Stimulated activated CD8-positive, alpha-beta memory T cell treated with anti-CD3 and anti-CD28 coated beads, Interleukin-7, amount 100 ng/mL, for 1 hour (primary cell): ENCODE measurements at places on chromosomes 12 and 14.

GRCh38 chr14:53793790-53794505 is 162.7 kb downstream of the BMP4 start:
- DNase-seq: no peak

DNA sequence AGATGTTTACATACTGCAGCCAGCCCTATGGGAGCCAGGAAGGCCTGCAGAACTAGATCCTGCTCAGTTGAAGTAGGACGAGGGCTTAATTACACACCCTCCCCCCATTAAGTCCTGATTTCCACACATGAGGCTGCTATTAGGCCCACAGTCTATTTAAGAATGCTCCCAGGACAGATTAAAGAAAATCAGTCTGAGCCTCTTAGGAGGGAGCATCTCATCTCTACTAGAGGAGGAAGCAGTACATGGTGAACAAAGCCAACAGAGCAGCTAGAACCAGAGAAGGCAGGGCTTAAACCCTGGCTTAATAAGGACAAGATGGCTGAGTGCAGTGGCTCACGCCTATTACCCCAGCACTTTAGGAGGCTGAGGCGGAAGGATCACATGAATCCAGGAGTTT is 55.8 kb upstream of the ARHGAP5 start:
- DNase-seq: no peak

- DNase-seq: no peak
Measured at GRCh38 chr12:102059343-102059742, 2.4 kb downstream of the WASHC3 start.

- DNase-seq: no peak
Measured at GRCh38 chr14:100841761-100842403, 16.0 kb downstream of the MEG3 start.

DNA sequence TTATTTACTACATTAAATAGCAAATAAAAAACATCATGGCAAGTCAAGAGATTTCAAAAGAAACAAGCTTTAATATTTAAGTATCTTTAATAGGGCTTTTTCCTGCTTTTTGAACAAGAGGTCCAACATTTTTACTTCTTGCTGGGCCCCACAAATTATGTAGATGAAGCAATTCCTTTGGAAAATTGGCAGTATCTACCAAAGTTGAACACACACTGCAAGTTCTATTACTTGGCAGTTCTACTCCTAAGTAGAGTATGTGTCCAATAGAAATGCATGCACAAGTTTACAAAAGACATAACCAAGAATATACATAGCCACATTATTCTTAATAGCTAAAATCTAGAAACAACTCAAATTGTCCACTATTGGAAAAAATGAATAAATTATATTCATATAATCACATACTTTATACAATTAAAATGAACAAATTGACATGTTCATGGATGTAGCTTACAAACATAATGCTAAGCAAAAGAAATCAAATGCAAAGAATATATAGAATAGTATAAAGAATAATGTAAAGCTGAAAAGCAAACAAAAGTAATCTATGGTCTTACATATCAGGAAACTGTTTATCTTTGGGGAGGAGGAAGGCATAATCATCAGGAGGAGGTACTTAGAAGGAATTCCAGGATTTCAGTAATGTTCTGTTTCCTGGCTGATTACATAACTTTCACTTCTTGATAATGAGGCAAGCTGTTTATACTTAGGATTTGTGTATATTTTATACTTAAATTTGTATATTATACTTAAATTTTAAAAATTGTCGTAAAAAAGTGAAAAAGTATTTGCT is 6.5 kb upstream of the TMBIM4 start:
- no peak for DNase-seq

GRCh38 chr14:65438266-65438933 is 25.9 kb downstream of the FUT8 start:
- DNase-seq: no peak

DNA sequence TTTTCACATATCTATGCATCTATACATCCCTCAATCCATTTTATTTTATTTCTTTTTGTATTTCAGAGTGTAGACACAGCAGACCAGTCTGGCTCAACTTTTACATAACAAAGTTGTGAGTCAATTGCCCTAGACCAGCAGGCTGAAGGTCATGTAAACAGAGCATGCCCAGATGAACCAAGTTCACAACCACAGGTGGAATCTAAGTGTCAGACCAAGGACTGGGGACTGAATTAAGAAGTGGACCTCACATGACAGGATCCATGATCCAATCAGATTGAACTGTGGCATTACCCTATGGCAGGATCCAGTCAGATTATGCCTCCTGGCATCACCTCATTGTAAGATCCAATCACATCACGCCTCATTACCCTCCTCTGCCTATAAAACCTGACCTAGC is 455.8 kb downstream of the SOX5 start:
- no peak for DNase-seq

- DNase-seq: no peak
Measured at GRCh38 chr12:45351921-45352670, 136.2 kb downstream of the ANO6 start.

GRCh38 chr12:14689996-14690395 is 6.4 kb downstream of the GUCY2C start:
- no peak for DNase-seq

GRCh38 chr14:96098309-96098998 is 59.3 kb downstream of the C14orf132 start:
- no peak for DNase-seq

GRCh38 chr14:80844872-80845271 is 96.7 kb downstream of the CEP128 start:
- DNase-seq: no peak

- no peak for DNase-seq
Measured at GRCh38 chr12:75706786-75707605, 195.6 kb upstream of the KRR1 start.

DNA sequence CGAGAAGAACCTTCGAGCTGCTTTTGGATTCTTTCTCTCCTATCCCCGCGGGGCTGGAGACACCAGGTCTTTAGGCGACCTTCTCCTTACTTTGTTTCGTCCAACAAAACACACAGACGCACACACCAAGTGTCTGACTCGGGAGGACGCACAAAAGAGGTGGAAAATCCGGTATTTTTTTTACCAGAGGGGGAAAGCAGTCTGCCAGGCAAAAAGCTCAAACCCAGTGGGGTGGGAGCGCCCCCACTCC is 2.1 kb downstream of the SIX4 start:
- DNase-seq: no peak

DNA sequence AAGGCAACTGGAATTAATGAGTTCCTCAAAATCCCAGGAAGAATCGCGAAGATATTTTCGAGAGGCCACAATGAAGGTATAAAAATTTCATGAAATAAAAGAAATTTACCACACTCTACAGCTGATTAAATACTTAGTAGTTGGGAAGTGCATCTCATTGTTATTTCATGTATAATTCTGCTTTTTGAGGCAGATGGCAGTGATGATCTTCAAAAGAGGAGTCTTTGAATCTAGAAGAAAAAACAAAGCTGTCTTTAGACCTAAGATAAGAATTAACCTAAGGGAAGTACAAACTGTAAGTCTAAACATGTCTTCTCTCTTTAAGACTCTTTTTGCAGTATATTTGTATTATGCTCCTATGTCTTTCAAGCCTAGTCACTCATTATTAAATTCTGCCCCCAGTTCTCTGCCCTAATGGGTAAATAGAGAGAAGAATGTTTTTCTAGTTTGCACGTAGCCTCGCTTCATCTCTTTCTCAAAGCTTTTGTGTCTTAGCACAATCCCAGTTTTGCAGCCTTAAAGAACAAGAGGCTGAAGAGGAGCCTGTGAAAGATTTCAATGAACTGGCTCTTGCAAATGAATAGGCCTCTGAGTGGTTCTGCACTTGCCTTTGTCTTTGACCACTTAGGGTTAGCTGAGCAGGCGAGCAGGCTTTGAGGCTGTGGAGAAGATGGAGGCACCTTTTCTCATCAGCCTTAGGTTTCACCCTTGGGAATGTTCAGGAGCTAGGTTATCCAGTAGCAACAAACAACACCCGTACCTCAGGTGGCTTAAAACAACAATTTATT is 32.7 kb downstream of the CFAP54 start:
- no peak for DNase-seq

- DNase-seq: no peak
Measured at GRCh38 chr12:104886418-104887401, 71.4 kb downstream of the SLC41A2 start.

- no peak for DNase-seq
Measured at GRCh38 chr12:51028126-51028812, 2.1 kb upstream of the SLC11A2 start.

DNA sequence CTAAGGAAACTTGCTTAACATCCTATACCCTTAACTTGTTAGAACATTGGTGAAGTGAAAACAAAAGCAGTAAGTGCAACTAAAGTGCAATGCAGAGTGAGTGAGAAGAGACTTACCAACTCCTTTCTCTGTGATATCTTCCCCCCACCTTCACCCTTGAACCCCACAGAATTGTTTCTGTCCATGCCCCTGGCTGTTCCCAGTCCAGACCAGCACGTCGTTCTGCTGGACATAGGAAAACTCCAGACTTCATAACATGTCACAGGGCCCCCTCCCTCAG is 91.9 kb downstream of the DAD1 start:
- no peak for DNase-seq

DNA sequence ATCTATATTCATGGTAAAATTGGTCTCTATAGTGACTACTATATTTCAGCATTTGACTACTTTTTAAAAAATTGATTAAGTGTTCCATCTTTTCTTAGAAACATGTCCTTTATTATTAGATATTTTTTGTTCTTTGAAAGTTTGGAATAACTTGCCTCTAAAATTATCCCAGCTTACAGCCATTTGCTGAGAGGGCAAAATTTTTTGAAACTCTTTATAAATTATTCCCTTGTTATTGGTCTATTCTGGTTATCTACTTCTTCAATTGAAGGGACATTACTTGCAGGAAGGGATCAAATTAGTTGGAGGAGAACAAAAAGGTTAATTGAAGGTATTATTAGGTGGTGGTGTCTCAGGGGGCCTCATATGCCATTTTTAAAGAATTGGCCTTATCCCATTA is 184.1 kb downstream of the TTC6 start:
- DNase-seq: no peak

GRCh38 chr14:52918486-52918885 is 32.4 kb downstream of the FERMT2 start:
- DNase-seq: no peak
